Stimulated activated naive CD8-positive, alpha-beta T cell treated with anti-CD3 and anti-CD28 coated beads, Interleukin-15, amount 100 ng/mL, for 72 hours (primary cell): ENCODE measurements at places on chromosomes 3 and 15.

DNA sequence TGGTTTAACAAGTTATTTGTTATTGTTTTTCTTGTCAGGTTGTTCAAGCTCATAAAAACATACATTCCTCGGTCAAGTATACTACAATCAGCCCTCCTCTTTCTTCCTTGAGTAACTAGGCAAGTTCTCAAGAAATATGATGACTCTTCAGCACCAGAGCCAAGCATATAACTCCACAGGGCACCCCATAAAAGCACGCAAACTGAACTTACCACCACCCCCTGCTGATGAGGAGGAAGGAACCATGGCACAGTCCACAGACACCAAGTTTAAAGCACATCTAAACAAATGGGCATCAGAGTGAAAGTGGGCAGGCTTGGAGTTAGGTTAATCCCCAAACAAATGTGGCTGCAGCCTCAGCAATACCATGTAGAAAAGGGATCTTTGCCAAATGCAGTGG is 5.3 kb downstream of the IP6K2 start:
- DNase-seq = no peak

DNA sequence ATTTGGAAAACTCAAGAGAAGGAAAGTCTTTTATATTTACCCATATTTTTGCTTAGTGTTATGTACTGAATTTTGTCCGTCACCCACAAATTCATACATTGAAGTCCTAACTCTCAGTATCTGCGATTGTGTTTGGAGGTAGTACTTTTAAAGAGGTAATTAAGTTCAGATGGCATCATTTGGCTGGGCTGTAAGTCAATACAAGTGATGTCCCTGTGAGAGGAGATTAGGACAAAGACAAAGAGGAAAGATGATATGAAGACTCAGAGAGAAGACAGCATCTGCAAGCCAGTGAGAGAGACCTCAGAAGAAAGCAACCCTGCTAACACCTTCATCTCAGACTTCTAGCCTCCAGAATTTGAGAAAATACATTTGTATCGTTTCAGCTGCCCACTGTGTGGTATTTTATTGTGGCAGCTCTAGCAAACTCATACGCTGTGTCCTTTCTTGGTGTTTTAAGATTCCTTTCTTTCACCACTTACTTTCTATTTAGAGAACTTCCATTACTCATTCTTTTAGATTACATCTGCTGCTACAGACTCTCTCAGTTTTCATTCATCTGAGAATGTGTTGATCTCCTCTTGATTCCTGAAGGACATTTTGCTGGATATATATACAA is 17.0 kb downstream of the LRCH3 start:
- no peak for DNase-seq

DNA sequence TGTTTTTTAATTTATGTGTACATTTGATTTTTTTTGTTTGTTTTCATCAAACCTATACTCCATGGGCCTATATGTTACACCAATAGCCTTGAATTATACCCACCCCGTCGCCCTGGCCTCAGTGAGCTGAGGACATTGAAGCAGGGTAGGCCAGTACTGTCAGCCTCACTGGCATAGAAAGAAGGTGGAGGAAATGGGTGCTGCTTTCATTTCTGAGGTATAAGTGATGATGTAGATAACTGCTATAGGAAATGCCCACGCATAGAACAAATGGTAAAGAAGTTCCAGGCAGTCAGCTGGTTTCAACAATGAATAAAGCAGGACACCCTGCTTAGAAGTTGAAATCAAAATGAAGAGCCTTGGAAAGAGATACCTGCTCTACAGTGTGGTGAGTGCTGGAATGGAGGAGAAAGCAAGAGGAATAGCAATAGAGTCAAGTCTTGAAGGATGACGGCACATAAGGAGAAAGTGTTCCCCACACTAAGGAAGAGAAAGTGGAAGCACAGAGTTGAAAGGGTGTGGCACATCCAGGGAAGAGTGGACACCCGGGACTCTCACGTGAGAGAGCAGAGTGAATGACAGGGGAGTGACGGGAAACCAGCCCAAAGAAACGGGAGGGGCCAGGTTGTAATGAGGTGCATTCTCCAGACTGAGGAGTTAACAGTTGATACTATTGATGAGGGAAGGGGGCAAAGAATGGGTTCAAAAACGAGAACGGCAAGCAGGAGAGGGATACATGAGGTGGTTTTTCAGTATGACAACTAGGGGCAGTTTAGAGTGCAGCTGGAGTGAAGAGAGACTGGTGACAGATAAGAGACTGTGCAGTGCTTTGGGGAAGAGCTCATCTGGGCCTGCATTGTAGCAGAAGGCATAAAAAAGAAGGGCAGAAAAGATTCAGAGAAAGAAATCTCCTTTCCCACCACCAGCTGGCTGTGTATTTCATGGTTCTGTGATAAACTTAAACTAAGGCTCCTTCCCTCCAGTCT is 70.5 kb downstream of the KLHL25 start:
- DNase-seq = no peak

GRCh38 chr3:126267169-126267975 is 87.0 kb upstream of the ALDH1L1 start:
- DNase-seq = no peak

DNA sequence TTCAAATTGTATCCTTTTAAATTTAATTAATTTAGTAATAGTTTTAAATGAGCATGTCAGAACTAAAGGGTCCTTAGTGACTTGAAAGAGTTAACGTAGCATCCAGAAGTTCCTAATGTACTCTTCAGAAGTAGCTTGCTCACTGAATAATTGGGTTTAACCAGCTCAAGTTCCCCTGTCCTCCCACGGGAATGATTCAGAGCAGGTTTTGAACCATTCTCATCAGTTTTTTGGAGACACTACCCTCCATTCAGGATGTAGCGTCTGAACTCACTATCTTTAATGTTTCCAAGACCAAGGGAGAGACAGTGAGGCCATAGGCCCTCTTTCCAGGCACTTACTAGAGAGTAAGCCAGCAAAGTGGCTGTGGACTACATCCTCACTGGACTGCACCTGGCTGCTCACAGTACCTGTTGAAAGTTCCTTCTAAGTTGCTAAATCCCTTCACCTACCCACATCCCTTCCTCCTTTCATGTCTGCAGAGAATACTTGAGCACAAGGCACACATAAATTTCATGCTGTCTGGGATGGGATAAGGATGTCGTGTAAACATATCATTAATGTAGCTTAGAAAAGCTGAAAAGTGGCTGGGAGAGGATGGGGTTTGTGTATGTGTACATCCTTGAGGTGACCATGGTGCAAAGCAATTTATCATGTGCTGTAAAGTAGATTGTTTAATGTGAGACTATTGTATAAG is 146.3 kb downstream of the PLCL2 start:
- no peak for DNase-seq

DNA sequence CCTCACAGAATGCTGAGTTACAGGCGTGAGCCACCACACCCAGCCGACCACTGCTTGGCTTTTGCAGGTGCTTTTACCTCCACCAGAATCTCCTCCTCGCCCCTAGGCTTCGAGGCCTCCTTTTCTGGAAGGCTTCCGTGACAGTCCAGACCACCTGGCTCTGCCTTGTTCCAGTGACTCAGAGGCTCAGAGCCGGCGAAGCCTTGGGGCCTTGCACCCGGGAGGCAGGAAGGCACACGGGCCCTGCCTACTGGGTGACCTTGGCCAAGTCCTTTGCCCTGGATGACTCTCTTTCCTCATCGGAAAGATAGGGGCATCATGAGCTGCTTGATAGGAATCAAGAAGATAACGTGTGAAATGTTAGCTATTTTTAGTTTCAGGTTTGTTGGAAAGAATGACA is 31.3 kb upstream of the FURIN start:
- DNase-seq = peak; percentile 78

DNA sequence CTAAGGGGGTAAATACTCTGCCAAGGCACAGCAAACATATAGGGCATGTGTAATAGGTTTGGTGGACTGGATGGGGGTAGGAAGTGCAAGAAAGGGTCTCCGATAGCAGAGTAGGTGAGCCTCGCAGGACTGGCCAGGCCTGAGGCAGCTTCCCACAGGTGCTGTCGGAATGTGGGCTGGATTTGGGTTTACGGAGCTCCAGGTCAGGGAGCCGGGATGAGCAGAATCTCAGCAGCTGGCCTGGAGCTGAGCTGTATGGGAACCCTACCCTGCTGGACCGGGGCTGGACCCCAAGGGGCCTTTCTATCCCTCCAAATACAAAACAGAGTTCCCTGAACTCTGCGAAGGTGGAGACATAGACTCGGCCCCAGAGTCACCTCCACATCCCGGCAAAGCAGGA is 15.0 kb downstream of the KLF15 start:
- DNase-seq = no peak

DNA sequence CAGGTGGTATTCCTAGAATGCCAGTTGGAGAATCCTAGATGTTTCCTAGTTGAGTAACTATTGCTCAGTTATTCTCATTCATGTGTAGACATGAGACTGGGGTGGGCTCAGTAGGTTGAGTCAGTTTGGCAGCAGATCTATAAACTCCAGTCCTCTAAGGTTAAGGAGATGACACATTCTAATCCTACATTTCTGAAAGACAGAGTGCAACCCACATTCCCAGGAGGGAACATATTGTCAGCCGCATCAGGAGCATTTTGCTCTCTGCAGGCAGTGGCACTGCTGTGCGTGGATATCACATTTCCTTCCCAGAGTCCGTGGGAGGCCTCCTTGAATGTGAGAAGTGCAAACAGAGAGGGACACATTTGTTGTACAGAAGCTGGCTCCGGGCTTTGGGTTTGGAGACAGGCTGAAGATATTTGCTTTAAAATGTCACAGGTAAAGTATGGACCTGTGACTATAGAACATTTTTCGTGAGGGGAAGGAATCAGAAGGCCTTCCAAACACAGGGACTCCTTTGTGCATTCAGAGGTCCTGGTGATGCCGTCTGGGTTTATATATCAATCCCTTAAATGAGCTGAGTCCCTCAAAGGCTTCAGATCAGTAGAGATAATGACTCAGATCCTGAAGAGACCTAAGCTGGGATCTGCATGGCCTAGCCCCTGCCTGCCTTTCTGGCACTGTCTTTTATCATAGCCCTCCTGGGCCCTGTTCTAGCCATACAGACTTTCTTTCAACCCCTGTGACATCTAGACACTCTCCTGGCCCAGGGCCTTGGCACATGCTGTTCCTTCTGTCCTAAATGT is 156.5 kb downstream of the CADPS start:
- DNase-seq = no peak

GRCh38 chr3:67048067-67048714 is 50.1 kb downstream of the KBTBD8 start:
- no peak for DNase-seq
